ENCODE measurements at places on chromosomes 3 and 15.

DNA sequence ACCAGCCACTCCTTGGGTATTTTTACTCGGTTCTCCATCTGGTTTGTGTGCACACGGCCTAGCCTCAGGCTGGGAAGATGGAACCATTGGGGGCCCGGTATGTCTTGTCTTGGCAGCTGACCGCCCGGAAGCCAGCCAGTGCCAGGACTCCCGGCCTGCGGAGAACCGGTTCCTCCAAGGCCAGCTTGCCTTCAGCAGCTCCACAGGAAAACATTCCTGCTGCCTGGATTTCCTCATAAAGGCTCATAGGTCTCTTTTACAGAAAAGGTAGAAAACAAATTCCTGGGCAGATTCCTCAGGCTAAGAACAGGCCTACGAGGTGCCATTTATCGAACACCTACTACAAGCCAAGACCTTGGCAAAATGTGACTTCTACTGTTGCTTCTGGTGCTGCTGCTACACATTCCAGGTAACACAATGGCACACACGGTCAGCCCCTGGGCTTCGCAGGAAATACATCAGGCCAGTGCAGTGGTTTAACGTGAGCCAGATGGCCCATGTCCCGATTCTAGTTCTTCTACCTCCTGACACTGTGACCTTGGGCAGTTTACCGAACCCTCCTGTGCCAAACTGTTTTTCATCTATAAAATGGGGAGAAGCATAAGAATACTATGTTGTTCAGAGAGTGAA, 141.8 kb downstream of the OPA1 start:
- DNase-seq = no peak

DNA sequence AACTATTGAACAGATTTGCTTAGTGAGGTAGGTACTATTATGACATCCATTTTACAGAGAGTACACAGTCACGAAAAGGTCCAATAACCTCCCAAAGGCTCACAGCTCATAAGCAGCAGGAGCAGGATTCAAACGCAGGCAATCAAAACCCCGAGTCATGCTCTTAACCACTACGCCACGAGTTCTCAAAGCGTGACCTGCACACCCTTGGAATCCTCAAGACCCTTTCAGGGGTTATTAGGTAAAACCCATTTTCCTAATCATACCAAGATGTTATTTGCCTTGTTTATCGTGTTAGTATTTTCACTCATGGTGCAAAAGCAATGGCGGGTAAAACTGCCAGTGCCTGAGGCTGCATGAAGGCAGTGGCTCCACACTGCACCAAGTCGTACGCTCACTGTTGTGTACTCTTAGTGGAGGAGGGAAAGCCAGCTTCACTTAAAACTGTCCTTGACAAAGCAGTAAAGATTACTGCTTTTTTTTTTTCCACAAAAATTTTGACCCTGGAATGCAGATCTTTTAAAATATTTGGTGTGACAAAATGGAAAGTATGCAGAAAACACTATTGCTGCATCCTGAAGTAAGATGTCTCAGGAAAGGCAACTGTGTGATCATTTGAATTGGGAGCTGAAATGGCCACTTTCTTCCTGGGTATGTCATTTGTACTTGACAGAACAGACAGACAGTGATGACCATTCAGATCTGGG, 96.1 kb downstream of the IGF2BP2 start:
- DNase-seq = no peak

DNA sequence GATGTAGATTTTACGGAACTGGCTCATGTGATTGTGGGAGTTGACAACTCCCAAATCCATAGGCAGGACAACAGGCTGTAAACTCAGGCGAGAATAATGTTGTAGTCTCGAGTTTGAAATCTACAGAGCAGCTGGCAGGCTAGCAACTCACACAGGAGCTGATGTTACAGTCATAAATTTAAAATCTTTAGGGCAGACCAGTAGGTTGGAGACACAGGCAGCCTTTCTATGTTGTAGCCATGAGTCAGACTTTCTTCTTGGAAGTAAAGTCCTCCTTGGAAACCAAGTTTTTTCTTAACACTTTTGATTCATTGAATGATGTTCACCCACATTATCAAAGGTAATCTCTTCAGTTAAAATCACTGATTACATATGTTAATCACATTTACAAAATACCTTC, 89.1 kb upstream of the ALCAM start:
- DNase-seq = no peak

DNA sequence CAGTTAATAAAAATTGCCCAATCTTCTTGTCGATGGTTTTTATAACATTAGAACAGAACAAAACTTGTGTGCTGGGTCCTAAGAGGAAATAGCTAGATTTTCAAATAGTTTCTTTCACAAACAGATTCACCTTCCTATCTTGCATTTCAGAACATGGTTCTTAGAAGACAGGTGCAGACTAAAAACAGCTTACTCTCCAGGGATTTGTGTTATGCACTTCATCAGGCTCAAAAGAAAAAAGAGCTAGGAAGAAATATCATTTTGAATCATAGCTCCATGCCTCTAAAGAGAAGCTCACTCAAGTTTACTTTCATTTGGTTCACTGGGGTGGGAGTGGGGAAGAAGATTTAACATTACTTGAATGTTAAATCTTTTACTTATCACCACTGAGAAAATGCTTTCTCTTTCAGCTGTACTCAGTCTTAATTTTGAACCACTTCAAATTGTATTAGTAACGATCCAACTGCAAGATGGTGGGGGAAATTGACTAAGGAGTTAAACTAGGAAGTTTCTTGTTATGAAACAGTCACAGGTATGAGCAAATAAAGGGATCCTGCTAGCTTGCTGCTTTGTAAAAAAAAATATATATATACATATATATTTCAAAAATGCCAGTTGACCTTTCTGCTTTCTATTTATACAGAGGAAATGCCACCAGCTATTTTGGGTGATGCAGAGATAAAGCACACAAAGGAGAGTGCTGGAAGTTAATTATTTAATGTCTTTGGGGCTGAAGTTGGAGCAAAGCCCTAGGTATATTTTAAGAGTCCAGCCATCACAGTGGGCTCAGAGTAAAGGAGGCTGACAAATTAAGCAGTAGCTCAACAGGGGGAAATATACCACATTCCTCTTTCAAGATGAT, 28.3 kb upstream of the NUDT16 start:
- DNase-seq = no peak

DNA sequence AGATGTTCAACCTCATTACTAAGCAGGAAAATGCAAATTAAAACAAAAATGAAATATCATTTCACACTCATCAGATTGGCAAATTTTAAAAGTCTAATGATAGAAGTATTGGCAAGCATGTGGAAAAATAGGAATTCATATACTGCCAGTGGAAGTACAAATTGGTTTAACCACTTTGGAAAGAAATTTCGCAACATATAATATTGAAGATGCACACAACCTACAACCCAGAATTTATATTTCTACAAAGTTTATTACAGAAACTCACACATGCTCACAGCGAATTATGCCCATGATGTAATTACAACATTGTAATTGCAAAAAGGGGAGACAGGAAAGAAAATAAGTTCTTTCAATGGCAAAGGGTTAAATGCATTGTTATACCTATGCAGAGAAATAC, 324.1 kb downstream of the IGSF11 start:
- no peak for DNase-seq

DNA sequence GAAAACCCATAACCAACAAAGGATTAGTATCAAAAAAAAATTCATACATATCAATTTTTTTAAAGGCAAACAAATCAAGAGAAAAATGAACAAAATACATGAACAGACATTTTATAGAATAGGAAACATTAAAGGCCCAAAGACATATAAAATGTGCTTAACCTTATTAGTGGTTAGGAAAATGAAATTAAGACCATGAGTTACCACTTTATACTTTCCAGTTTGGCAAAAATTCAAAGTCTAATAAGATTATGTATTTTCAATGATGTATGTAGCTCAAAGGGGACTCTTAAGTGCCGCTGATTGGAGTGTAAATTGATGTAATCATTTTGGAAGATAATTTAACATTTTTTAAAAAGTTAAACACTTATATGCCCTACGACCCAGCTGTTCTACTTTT, 89.2 kb downstream of the BOC start:
- no peak for DNase-seq

- DNase-seq = no peak
Measured at GRCh38 chr3:194961149-194961548, 275.5 kb downstream of the FAM43A start.

GRCh38 chr3:26525013-26525412, 97.6 kb upstream of the LRRC3B start:
- DNase-seq = no peak

DNA sequence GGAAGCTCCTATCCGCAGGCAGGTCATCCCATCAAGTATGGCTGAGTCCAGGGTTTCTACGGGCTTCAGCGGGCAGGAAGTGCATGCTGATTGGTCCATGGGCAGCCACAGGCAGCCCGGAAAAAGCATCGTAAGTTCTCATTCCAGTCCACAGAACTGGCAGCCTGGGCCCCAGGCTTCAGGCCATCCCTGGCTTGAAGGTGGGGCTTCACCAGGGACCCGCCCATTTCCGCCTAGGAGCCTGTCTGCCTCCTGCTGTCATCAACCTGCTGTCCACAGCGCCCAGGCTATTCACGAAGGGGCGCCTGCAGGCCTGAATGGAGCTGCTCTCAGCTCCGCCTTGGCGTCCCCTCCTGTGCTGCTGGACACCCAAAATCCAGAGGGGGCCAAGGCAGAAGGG, 13.9 kb downstream of the PCYT1A start:
- DNase-seq = no peak

DNA sequence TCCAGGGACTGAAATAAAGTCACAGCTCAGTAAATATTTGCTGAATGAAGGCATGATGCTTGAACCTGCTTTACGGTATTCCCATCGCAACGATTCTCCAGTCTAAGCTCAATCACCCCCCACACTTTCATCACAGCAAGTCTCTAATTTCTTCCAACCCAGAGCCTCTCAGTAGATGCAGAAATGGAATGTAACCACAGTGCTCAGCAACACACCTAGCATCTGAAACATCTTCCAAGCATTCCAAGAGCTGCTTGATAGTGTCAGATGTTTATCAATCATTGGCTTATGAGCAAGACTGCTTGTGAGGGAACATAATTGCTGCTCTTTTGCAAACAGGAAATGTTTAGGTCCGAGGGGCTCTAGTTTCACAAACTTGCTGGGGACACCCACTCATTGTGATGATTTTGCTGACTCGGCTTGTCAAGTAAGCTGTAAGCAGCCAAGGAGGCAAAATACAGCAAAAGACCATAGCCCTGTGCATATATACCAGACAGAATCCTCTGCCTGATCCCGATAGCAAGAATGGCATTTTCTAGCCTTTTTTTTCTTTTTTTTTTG, 751.2 kb downstream of the NR2F2 start:
- no peak for DNase-seq

GRCh38 chr15:73697033-73697467, 12.9 kb downstream of the CD276 start:
- no peak for DNase-seq

DNA sequence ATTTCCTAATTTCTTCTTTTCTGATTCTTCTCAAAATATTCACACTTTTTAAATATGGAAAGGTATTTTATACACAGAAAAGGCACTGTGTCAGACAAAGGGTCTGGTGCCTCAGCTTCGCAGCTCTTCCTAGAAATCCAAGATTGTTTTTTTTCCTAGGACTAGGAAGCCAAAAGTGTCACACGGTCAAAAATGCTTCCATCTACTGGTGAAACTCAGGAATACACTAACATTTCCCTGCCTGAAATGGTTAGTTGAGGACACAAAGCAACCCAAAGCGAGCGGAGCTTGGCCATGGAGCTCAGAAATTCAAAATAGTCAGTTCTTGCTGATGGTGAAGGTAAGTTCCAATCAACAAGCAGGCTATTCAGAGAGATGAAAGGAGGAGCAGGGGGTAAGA, 426.5 kb upstream of the RASGRP1 start:
- DNase-seq = peak; percentile 10

- DNase-seq = no peak
Measured at GRCh38 chr3:139113231-139113992, 68.7 kb upstream of the PRR23C start.

DNA sequence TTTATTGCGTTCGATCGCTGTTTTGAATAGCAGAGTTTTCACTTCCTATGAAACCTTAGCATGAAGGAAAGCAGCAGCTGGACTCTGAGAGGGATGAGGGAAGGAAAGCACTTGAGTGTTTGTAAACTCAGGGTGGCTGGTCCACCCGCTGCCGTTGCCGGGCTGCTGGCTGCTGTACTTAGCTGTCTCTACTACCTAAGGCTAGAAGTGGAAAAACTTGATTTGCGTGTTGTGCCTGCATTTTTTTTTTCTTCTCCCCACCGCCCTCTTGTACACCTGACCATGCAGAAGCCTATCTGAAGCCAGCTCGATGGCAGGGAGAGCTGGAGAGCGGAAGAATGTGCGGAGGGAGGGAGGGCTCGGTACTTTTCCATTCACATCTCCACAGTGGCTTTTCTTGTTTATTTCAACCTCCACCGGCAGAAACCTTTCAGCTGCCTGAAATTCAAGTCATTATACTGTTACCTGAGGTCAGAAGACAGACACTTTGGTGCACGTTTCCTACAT, 4.8 kb upstream of the BCL6 start:
- peak; percentile 58 for DNase-seq

DNA sequence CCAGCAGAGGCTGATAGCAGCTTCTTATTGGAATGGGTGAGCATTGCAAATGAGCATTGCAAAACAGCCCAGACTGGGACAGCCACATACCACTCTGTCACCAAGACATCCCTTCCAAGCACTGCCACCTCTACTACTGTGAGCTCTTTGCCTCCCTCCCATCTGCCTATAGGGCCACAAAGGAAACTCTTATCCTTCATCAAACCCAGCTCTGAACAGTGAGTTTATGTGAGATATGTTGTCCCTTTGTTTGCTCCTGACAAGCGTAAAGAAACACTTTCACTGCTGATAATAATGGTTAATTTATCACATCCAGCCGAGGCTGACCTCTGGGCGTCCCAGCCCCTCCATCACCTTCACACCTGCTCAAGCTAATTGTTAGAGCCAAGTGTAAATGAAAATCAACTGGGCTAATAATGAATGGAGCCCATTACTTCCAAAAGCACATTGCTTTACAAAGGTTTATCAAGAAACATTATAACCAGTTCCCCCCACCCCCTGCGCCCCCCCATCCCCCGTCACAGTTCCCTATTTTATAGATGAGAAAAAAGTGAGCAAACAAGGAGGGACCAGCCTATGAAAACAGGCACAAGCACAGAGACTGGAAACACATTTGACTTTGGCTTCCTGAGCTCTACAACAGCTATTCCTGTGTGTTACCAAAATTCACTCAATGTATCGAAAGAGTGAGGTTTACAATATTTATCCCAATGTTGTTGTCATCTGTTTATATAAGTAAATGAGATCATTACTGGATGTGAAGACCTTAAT, 146.3 kb downstream of the ANXA2 start:
- no peak for DNase-seq

GRCh38 chr15:48052946-48053345, 67.8 kb upstream of the SLC24A5 start:
- DNase-seq = no peak

Measured in HuH-7 (cell line).